ENCODE measurements at places on chromosomes 4 and X.

- DNase-seq, result no peak
Observed at GRCh38 chrX:11757397-11757718, 679 bp upstream of the MSL3 start.

GRCh38 chr4:85792376-85793232 lies 317.7 kb downstream of the ARHGAP24 start:
- no peak for DNase-seq

GRCh38 chr4:26751838-26752237 lies 108.8 kb upstream of the STIM2 start:
- no peak for DNase-seq

- no peak for DNase-seq
Observed at GRCh38 chrX:139202742-139203420, 327.7 kb upstream of the F9 start.

GRCh38 chr4:138879757-138880156 lies 135.8 kb upstream of the NOCT start:
- DNase-seq, result no peak

DNA sequence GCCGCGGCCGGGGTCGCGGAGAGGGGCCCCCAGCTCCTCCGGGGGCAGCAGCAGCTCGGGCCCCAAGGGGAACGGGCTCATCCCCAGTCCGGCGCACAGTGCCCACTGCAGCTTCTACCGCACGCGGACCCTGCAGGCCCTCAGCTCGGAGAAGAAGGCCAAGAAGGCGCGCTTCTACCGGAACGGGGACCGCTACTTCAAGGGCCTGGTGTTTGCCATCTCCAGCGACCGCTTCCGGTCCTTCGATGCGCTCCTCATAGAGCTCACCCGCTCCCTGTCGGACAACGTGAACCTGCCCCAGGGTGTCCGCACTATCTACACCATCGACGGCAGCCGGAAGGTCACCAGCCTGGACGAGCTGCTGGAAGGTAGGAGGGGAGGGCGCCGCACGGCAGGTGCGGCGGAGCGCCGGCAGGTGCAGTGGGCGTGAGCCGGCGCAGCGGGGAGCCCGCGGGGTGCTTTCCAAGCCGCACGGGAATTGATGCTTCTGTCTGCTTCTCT lies 886 bp downstream of the DCLK2 start:
- DNase-seq, result no peak

DNA sequence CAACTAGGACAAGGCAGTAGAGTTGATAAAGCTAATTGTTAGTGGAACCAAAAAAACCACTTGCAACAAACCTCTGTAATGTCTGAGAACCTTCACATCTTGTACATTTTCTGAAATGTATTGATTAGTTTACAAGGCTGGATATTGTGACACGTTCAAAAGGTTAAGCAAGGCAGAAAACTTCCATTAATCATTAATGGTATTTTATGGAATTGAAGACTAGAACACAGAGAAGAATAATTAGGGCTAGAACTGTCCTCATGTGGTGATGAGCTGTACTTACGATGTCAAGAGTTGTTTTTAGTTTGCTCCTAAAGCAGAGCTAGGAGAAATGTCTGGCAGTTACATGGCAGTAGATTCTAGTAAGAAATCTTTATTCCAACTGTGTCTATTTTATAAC lies 12.3 kb downstream of the GC start:
- DNase-seq, result no peak

GRCh38 chr4:83828601-83829000 lies 292.7 kb downstream of the GPAT3 start:
- DNase-seq, result no peak

GRCh38 chr4:94978904-94979303 lies 221.1 kb downstream of the BMPR1B start:
- DNase-seq, result no peak

DNA sequence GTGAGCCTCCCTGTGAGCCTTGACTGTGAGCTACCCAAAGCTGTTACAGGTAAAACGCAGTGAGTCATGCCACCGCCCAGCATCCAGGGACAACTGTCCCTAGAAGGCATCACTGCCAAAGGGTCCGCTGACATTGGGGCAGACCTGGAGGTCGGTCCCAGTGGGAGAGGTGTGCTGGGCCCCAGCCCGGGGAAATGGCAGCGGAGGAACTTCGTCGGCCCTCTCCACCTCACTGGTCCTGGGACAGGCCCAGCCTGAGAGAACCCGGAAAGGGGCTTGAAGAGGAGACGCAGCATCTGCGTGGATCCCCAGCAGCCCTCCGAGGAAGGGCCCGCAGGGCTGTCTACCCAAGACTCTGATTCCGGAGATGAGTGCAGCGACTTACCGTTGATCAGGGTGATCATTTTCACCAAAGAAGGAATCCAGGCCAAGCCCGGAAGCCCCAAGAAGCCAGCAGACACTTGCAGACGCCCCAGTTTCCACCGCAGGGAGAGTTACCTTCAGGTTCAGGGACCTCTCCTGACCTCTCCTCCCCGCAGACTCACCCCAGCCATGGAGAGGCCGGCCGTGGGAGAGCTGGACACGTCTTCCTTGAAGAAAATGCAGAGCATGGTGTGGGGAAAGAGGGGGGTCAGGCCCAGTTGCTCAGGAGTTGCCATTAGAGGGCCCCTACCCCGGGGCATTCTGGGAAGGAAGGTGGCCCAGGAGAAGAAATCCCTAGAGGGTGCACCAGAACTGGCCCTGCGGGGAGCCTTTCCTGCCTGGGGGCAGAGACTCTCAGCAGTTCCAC lies 51.2 kb downstream of the CXorf49B start:
- no peak for DNase-seq

DNA sequence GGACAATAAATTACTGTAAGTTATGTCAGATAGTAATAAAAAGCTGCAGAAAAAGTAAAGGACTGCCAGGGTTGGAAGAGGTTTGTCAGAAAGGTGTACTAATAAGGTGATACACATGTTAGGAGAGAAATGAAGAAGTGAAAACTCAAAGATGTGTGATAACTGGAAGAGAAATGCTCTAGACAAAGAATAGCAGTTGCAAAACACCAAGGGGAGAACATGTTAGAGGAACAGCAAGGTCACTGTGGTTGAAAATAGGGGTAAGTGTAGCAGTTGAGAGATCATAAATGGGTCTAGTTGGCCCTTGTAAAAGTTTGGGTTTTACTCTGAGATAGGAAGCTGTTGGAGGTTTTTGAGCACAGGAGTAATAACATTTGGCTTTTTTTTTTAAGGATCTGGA lies 46.9 kb downstream of the HSPA4L start:
- DNase-seq, result no peak

GRCh38 chr4:158827543-158827981 lies 58.7 kb downstream of the FNIP2 start:
- no peak for DNase-seq

DNA sequence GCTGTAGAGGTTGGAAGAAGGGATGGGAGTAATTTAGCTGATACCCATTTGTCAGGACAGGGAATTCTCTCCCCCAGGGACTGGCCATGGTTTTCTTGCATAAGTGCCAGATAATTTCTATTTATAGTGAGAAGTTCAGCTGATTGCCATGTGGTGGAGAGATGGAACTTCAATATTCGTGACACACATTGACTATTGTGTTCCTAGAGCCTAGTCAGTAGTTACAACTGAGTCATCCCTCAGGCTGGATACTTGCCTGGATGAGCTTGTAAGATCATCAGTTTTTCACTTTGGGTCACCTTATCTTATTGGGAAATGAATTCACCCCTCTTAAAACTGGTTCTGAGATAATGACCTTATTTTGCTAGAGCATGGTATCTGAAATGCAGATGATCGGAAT lies 32.2 kb downstream of the CFAP299 start:
- no peak for DNase-seq

- DNase-seq, result no peak
Observed at GRCh38 chrX:136256026-136256425, 4.8 kb upstream of the MAP7D3 start.

- no peak for DNase-seq
Observed at GRCh38 chr4:188002751-188003150, 7.2 kb downstream of the ZFP42 start.

- no peak for DNase-seq
Observed at GRCh38 chr4:3010577-3010976, 47.2 kb downstream of the GRK4 start.

DNA sequence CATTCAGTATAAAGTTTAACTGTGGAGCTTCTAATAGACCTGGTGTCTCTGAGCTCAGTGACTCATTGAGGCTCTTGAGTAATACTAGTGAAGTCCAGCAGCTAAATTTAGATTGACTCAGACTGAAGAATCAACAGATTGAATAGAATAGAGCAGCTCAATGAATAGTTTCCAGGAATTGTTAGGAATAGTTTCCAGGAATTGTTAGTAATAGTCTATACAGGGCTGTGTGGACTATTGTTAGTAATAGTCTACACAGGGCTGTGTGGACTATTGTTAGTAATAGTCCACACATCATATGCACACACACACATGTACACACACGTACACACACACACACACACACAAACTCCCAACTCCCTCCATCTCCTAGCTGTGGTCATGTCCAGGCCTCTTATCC lies 3.0 kb downstream of the GIMD1 start:
- no peak for DNase-seq

DNA sequence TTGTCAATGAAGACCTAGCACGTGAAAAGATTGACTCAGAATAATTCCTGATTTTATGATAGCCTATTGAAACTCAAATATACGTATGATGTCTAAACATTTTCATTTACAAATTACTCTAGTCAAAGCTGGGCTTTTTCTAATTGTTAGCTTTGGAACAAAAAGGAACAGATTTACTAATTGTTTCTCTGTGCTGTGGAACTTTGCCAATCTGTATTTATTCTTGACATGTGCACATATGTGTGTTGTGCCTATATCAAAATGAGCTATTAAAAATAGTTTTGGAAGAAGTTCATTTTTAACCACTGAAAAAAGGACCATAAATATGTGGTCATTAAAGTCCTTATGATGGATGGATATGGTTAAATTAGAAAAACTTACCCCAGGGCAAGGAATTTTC lies 85.4 kb upstream of the PACRGL start:
- DNase-seq, result no peak

DNA sequence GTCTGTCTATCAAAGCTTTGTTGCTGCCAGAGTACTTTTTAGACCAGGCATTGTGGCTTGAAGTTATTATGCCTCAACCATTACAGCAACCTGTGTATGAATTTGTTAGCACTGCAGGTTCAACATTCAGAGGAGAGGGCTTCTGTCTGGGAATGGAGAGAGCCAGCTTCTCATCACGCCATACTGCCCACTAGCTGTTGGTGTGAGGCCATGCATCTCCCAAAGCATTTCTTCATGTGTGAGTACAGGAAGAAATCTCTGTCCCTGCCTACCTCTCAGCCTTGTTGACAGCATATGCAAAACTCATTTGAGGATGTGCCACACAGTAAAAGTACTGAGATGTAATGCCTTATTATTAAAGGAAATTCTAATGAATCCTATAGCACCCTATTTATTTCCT lies 76.9 kb upstream of the PPARGC1A start:
- DNase-seq, result no peak

DNA sequence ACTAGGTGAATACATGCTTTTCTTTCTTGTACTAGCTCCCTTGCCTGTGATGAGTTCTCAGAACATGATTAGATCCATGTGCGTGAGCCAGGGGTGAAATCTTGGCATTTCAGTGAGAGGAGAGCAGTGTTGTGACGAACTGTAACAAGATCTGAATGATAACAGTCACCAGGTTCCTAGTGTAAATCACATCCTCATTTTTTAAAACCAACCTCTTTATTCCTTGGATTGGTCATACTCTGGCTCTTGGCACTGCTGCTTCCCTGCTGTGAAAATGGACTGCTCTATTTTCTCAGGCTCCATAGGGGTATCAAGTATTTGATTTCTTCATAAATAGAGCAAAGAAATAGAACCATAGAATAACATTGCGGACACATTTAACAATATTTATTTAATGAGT lies 206.3 kb downstream of the SLC4A4 start:
- no peak for DNase-seq

DNA sequence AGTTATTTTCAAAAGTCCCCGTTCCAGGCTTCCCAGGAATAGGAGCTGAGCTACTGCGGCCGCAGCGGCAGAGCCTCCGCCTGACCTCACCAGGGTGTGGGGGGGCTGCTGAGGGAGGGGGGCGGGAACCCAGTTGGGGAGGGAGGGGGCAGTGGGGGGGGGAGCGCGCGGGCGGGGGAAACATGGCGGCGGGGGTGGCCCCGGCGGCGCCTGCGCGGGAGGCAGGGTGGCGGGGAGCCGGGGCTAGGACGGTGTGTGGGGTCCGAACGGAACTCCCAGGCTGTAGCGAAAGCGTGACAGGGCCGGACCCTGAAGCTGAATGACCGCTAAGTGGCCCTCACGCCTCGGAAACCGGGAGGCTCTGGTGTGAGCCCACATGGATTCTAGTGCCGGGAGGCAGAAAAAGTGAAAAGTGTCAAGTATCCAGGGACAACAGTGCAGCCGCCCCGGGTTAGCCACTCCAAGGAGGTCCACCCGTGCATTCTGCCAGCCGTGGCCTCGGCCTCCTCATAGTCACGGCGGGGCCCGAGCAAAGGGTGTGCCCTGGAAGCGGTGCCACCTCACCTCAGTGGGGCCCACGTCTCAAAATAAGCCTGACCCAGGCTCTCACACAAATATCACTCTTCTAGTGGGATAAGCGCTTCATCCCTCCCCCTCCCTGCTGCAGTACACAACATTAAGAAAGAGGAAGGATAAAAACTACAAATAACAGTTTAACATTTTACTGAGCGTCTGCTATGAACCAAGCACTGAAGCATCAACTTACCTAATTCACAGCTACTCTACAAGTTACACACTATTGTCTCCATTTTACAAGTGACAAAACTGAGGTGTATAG lies at the start of gene KLHL13:
KLHL13 (minus strand) TSS at position 98 of the 838 bp plus-strand sequence. CDS start 88,337 bp downstream, outside the sequence.
- no peak for DNase-seq

DNA sequence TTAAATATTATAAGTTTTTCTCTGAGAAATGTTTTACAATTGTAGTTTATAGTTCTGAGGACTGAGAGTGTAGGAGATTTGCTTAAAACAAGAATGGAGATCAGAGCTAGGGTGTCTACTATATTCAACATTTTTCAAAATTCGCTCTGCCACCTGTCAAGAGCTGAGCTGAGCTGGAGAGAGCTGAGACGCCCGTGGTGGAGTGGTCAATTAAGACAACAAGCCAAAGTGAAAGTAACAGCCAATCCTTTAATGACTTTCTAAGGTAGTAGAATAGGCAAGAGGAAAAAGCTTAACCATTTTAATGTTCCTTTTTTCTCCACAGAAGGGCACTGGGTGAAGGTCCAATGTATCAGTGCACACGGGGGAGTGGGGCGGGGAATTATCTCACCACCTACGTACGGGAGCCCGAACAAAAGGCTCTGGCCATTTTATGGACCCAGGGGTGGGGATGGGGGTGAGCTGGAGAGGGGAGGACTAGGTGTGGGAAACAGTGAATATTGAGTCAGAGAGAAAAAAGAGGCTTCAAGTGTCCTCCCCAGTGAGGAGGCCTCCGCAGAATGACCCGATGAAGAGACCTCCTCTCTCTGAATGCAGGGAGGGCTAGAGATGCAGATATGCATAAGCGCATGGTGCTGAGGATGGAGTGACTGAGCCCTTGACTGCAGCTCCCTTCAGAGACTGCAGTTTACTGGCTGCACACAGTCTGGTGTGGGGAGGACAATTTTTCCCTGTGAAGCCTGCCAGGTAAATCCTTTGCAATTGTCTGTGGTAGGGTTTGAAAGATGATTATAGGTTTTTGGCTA lies 60.8 kb downstream of the SPCS3 start:
- DNase-seq, result no peak

Data from stimulated activated CD8-positive, alpha-beta memory T cell treated with anti-CD3 and anti-CD28 coated beads, Interleukin-15, amount 100 ng/mL, for 24 hours (primary cell).